SK-N-DZ (cell line): ENCODE measurements at places on chromosomes 2 and 18.

- peak; percentile 95 for DNase-seq
These were observed 35.3 kb downstream of the MYCN start for GRCh38 chr2:15975676-15976075.

DNA sequence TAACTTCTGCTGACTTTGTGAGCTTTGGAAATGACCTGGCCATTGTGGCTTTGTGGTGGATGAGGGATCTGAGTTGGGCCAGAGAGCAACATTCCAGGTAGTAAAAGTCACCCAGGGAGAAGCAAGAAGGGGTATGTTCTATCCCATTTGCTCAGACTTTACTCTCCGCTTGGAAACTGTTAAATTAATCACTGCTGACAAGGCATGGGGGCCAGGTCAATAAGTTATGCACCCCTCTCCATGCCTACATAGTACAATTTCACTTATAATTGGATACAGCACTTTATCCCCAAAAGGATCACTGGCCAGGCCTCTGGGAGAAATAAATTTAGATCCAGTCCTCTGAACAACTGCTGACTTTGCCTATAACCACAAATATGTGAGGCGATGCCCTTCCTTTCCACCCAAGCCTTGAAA, 92.1 kb downstream of the RPRM start:
- DNase-seq: no peak

DNA sequence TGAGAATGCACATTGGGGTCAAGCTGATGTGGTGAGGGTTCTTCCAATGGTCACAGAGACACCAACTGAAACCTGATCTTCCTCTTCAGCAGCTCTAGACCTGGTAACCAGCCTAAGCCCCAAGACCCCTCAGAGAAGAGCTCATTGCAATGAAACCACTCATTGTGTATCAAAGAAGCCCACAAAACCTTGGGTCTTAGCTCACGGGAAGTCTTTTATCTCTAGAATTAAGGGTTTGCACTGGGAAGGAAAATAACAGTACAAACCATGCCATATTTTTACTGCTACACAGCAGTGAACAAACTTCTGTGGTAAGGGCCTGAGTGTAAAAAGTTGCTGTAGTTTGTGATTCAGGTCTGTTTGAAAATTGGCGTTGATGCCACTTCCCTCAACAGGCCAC, 8.6 kb upstream of the UBXN4 start:
- DNase-seq: no peak

DNA sequence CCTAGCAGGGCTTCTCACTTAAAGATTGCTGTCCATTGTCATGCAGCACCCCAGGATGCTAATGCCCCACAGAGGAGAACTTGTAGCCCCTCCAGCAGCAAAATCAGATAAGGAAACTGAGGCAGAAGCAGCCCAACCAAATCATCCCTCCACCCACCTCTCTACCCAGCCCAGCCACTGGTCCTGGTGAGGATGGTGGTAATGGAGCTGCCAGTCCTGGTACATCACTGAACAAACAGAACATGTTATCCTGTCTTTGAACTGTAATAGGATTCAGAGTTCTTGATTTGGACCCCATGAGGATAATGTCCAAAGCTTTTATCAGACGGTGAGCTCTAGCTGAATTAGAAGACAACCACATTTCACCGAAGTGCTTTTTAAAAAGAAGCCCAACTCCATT, 113.2 kb downstream of the MRO start:
- no peak for DNase-seq

DNA sequence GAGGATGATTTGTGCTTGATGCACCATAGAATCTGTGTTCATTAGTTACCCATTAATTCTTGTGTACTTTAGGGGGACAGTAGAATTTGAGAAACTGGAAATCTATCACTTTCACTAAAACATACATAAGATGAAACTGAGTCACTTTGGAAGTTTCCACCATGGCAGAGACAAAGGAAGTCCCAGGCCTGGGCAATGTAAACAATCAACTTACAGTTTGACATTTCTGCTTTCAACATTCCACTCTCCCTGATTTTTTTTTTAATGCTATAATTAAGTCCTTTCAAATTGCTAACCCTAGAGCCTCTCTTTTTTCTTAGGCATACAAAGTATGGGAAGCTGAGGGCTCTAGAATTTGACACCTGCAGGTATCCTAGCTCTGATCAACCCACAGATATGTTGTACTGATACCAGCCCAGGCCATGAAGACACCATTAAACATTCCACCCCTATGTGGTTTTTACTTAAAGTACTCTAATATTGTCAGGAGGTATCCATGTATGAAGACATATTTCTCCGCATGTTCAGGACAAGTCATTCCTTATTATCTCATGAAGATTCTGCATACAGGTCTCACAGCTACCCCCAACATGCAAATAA, 88.5 kb upstream of the GLS start:
- no peak for DNase-seq

DNA sequence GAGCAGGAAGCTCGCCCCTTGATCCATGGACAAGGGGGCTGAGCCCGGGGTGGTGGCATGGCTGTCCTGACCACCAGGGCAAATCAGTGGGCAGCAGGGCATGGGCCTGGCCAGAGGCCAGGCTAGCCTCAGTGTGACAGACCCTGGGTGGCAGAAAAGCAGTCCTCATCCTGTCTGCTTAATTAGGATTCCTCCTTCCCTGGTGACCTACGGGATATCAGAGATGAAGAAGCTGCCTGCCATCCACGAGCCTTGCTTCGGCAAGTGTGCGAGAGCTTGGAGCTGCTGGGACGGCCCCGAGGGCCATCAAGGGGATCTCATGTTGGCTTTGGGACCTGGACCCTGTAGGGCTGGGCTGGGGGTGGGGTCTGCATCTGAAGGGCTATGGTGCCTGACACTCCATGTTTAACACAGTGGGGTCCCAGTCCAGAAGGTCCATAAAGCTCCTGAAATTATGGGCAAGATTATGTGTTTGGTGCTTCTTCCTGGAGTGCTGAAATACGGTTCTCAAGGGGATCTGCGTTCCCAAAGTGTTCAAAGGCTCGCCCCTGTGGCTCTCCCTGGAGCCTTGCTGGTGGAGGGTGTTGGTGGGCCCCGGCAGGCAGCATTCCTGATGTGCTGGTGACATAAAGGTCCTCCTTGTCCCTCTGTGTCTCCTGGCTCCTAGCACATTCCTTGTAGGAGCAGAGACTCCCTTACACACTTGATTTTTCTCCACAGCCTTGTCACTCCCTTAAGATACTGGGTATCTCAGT, 52.6 kb downstream of the KCNIP3 start:
- DNase-seq: no peak
